Kasumi-1 (cell line): ENCODE measurements at places on chromosomes 2 and 18.

- no peak for DNase-seq
Observed at GRCh38 chr18:76126327-76126726, 368.7 kb downstream of the ZNF516 start.

DNA sequence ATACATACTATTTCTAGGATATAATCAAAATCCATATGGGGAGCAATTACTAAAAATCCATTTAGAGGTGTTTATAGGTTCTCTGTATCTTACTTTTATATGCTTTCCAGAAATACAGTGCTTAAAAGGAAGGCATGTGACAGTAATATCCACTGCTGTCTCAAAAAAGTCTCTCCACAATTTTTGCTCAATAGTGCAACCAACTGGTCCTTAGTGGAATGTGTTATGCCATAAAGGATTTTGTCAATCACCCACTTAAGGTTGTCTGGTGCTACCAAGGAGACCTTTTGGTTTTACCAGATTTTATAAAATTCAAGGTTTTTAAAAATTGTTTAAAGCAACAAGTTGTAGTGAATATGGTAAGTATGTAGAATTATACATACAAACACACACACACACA lies 328.5 kb upstream of the DSEL start:
- no peak for DNase-seq

GRCh38 chr18:74499633-74500032 lies 3.5 kb downstream of the CNDP2 start:
- DNase-seq = peak; percentile 86

DNA sequence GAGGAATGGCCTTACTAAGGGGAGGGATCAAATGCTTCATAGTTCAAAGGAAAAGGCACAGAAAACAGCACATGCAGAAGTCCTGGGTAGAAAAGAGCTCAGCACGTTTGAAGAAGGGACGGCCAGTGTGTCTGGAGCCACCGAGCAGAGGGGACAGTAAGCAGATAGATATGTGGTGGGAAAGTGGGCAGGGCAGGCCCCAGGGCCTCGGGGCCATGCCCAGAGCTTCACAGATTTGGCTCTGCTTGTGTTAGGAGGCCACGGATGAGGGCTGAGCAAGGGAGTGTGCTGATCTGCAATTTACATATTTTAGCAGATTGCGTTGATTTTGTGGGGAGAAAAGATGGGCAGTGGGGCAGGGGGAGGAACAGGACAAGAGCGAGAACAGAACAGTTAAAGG lies 343.1 kb downstream of the LPIN1 start:
- no peak for DNase-seq

- DNase-seq = no peak
Observed at GRCh38 chr18:5542515-5543035, 1.2 kb downstream of the EPB41L3 start.

GRCh38 chr2:212037062-212037461 lies 501.5 kb downstream of the ERBB4 start:
- DNase-seq = peak; percentile 3

- DNase-seq = no peak
Observed at GRCh38 chr2:230758566-230759480, 46.2 kb downstream of the CAB39 start.

DNA sequence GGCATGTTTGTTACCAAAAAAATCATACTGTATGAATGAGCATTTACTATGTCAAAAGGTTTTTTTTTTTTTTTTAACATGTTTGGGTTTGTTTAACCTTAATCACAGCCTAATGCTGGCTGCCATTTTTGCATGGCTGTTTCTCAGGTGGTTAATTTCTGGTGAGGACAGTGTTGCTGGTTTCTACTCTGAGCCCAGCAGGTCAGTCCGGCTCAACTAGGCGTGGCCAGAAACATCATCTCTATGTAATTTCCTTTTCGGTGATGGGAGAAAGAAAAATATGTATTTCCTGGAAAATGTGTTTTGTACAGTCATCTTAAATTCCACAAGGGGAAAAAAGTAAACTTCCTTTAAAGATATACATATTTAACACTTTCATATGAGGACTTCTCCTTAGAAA lies 24.9 kb upstream of the BZW1 start:
- no peak for DNase-seq

- no peak for DNase-seq
Observed at GRCh38 chr2:134469516-134470115, 215.7 kb downstream of the MGAT5 start.

GRCh38 chr2:127425540-127426490 lies 7.6 kb downstream of the PROC start:
- DNase-seq = no peak
